Stimulated activated CD4-positive, alpha-beta T cell treated with anti-CD3 and anti-CD28 coated beads, Interleukin-2, amount 100 ng/mL, for 48 hours (primary cell): ENCODE measurements at places on chromosomes 6 and 20.

GRCh38 chr6:134074151-134075055 lies 22.0 kb upstream of the SLC2A12 start:
- DNase-seq: no peak

DNA sequence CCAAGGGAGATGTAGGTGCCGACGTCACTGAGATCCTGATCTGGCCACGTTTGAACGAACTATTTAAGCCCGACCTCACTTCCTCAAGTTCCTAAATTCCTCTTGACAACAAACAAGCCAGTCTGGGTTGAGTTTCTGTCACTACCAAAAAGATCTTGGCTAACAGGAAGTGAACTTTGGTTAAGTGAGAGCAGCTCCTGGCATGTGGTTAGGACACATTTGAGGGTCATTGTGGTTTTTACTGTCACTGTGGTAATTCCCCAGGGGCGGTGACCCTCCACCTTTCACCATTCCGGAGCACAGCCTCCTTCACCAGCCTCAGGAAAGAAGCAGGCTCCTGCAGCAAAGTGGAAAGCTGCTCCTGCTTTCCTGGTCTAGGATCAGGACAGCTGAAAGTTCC lies 43.1 kb upstream of the ZNF831 start:
- no peak for DNase-seq

- peak; percentile 62 for DNase-seq
Observed at GRCh38 chr20:64079273-64080012, at the start of gene RGS19. RGS19 (minus strand) TSS chr20:64079518; CDS start chr20:64076886, 2,632 bp downstream.

DNA sequence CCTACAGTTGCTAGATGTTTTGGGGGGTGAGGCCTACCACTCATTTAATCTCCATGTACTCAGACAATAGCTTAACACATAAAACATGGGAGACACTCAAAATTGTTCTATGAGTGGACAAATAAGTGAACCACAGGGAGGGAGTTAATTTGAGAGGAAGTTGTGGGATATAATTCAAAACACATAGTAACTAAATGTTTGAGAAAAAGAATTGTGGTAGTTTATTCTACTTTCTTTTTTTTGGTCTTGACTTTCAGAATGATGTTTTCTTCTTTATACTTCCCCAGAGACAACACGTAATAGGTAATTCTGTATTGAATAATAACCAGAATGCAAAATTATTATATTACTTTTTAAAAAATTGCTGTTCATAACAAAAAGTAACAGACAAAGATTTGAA lies 453.8 kb downstream of the RFPL4B start:
- DNase-seq: no peak

DNA sequence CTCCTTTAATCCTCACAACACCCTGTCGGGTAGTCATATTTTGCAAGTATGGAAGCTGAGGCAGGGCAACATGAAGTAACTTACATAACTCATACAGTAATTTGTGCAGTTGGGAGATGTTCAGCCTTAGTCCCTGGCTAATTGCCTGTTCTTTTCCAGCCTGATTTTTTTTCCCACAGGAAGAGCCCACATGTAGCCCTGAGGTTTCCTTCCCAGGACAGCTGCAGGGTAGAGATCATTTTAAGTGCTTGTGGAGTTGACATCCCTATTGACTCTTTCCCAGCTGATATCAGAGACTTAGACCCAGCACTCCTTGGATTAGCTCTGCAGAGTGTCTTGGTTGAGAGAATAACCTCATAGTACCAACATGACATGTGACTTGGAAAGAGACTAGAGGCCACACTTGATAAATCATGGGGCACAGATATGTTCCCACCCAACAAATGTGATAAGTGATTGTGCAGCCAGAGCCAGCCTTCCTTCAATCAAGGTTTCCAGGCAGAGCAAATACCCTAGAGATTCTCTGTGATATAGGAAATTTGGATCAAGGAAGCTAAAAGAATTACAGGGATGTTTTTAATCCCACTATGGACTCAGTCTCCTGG lies 5.0 kb upstream of the BTN2A1 start:
- no peak for DNase-seq
